Stimulated activated CD8-positive, alpha-beta memory T cell treated with anti-CD3 and anti-CD28 coated beads, Interleukin-4, amount 100 ng/mL, for 4 hours (primary cell): ENCODE measurements at places on chromosomes 2 and 18.

- DNase-seq = no peak
Measured at GRCh38 chr18:39366656-39367055, 1801.1 kb upstream of the CELF4 start.

GRCh38 chr2:241227594-241227993 is 39.1 kb downstream of the ANO7 start:
- no peak for DNase-seq

GRCh38 chr2:40228310-40228709 is 223.6 kb downstream of the SLC8A1 start:
- DNase-seq = no peak

- DNase-seq = no peak
Measured at GRCh38 chr2:84999553-84999955, 28.6 kb downstream of the KCMF1 start.
